ENCODE measurements at places on chromosomes 3 and 15.

DNA sequence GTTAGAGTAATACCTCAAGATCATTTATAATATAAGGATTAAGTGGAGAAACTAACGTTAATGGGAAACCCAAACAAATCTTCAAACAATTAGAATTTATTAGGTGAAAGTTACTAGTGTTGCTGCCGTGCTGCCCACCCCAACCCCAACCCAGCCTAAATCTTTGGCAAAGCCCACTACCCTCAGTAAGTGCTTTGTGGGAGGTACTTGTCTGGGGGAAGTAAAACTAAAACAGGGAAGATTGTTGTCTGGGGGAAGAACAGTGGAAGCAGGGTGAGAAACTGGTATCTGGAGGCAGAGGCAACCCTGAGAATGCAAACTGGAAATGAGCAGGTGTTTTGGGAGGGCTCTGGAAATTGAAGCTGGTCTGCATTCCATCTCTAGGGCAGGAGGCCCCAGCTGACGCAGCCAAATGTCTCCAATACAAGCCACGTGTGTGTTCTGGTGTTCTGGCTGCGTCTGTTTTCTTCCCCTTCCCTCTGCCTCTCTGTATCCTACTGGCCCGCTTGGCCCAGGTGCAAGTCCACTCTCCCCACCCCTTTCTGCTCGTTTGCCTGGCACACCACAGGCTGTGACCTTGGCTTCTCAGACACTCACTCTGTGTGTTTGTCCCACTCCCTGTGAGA, 32.7 kb downstream of the FEM1B start:
- DNase-seq, result no peak

DNA sequence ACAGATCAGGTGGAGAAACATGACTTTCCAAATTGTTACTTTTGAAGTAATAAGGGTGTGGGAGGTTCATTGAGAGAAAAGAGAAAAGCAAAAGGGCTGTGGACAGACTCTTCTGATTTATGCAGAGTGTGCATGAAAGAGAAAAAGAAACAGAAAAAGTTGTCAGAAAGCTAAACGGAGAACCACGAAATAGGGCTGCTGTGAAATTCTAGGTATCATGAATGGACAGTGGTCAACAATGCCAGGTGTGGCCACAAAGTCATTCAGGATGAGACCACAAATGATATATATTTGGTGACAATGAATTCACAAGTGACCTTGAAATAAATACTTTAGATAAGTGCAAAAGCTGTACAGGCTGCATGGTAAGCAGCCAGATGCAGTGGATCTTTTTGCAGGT, 170.1 kb downstream of the IL5RA start:
- DNase-seq, result no peak

- no peak for DNase-seq
Measured at GRCh38 chr3:142645236-142645793, 49.1 kb downstream of the PLS1 start.

DNA sequence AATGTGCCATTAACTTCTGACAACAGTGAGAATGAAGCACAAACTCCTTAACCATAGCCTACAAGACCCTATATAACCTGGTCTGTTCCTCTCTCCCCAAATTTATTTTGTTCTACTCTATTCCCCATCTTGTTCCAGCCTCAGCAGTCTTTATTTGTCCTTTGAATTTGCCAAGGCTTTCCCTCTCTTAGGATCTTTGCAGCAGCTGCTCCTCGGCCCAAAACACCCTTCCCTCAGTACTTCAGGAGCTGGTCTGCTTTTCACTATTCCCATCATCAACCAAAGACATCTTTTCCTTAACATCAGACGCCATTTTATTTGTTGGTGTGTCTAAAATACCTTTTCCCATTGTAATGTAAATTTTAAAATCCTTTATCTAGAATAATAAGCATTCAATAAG, 10.2 kb downstream of the PRICKLE2 start:
- DNase-seq, result no peak

DNA sequence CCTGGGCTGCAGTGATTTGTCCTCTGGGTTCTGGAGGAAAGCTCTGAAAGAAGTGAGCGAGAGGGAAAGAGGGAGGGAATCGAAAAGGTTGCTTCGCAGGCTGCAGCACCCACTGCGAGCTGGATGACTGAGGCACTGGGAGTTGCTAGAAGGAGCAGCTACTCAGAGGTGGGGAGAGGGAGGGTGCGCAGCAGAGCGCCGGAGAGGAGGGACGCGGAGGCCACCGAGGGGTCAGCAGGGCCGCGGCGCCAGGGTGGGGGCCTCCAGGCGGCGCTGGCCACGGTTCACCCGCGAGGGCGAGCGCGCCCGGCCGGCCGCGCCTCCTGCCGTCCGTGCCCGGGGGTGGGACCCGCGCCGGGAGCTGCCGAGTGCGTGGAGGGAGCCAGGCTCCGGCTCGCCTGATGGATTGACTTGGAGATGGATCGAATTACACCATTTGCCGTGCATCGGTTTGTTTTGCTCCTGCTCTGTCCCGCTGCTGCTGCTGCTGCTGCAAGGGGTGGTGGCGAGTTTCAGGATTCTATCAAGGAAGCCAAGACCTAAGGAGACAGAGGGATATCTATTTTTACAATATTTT, at the start of gene SEMA6D:
TSS of gene SEMA6D (plus strand) at position 470 of the 577 bp plus-strand sequence. CDS start 42,294 bp downstream, outside the sequence.
- DNase-seq, result no peak

- no peak for DNase-seq
Measured at GRCh38 chr3:107988460-107989175, 102.2 kb downstream of the CD47 start.

GRCh38 chr3:70820397-70820796, 508.0 kb upstream of the MDFIC2 start:
- DNase-seq, result no peak

DNA sequence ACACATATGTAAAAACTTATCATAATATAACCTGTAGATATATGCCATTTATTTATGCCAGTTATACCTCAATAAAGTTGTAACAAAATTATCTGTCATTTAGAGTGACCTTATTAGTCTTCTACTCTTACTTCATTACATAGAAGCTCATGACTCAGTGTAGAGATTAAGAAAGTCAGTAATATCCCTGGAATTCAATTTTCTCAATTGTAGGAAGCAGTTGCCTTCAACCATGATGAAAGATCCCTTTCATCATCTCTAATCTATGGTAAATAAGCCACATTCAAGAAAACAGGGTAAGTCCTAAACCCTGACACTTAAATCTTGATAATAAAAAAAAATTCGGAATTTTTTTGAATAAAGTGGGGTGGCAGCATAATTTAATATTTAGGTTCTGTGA, 216.5 kb upstream of the PEX5L start:
- DNase-seq, result no peak

- DNase-seq, result no peak
Measured at GRCh38 chr15:96599268-96599667, 268.8 kb downstream of the NR2F2 start.

GRCh38 chr3:184448321-184449160, 68.7 kb downstream of the CHRD start:
- DNase-seq, result no peak

DNA sequence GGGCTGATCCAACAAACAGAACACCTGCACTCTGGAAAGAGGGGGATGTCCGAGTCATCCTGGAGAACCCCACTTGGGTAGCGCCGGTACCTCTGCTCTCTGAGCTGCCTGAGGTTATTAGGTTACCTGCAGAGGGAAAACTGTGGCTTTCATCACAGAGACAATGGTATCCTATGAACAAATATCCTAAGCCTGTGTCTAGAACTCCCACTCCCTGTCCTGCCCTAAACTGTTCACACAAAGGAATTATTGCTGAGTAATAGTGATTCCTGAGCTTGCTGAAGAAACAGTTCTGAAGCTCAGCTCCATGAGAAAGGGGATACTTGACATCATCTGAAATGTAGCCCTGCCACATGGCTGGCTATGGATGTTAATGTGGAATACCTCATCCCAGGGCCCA, 31.9 kb upstream of the WNT5A start:
- DNase-seq, result no peak

- no peak for DNase-seq
Measured at GRCh38 chr15:64604319-64604718, 143.9 kb downstream of the ZNF609 start.

DNA sequence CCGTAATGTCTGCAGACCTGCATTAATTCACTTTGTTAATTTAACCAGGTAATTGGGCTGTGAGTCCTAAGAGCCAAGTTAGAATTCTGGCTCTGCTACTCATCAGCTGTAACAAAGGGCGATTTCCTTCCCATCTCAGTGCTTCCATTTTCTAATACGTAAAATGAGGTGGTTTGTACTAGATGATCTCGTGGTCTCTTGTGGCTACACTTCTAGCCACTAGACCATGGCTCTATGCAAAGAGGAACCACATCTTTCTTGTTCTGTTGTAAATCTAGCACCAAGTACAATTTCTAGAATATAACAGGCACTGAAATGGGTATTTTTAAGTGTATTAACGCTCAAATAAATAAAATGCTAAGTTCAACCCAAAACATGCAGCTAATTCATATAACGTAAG, 174.4 kb upstream of the THBS1 start:
- DNase-seq, result no peak

GRCh38 chr15:69395991-69396390, 18.2 kb upstream of the KIF23 start:
- no peak for DNase-seq

- DNase-seq, result no peak
Measured at GRCh38 chr3:39184968-39185285, 7.5 kb downstream of the XIRP1 start.

Data from hematopoietic multipotent progenitor cell treated with erythropoietin and hydrocortisone succinate and interleukin-3 and kit ligand, for 8 days (in vitro differentiated cells).